ENCODE measurements at places on chromosomes 5 and 9.
A peak's percentile ranks its signal among the peaks of the same experiment; 100 is the strongest.

GRCh38 chr9:102728946-102729345 lies 266.2 kb upstream of the CYLC2 start:
- DNase-seq: no peak

GRCh38 chr9:108844856-108845255 lies 10.9 kb downstream of the ACTL7B start:
- DNase-seq: peak; percentile 94

- DNase-seq: no peak
Observed at GRCh38 chr5:2369178-2369577, 382.3 kb downstream of the IRX2 start.

GRCh38 chr5:103120607-103121200 lies 603 bp downstream of the PPIP5K2 start:
- no peak for DNase-seq

- no peak for DNase-seq
Observed at GRCh38 chr5:81994679-81995078, 22.9 kb downstream of the ATG10 start.

- DNase-seq: peak; percentile 28
Observed at GRCh38 chr5:43772764-43773477, 169.9 kb downstream of the NNT start.

GRCh38 chr5:10863763-10864383 lies 102.8 kb upstream of the DAP start:
- DNase-seq: peak; percentile 84

- DNase-seq: no peak
Observed at GRCh38 chr9:70625078-70625477, 210.6 kb upstream of the KLF9 start.

- no peak for DNase-seq
Observed at GRCh38 chr5:123718238-123718637, 206.3 kb downstream of the CSNK1G3 start.

GRCh38 chr9:33466565-33467495 lies 6.9 kb downstream of the NOL6 start:
- DNase-seq: peak; percentile 3

GRCh38 chr9:21556581-21557427 lies 74.7 kb upstream of the IFNE start:
- DNase-seq: no peak

Data from NCI-H748 treated with DMSO at 0.1 percent for 48 hours (cell line).